Stimulated activated CD4-positive, alpha-beta T cell treated with anti-CD3 and anti-CD28 coated beads, Interleukin-1b, Interleukin-23, amount 100 ng/mL, for 1 hour (primary cell): ENCODE measurements at places on chromosomes 4 and X.

DNA sequence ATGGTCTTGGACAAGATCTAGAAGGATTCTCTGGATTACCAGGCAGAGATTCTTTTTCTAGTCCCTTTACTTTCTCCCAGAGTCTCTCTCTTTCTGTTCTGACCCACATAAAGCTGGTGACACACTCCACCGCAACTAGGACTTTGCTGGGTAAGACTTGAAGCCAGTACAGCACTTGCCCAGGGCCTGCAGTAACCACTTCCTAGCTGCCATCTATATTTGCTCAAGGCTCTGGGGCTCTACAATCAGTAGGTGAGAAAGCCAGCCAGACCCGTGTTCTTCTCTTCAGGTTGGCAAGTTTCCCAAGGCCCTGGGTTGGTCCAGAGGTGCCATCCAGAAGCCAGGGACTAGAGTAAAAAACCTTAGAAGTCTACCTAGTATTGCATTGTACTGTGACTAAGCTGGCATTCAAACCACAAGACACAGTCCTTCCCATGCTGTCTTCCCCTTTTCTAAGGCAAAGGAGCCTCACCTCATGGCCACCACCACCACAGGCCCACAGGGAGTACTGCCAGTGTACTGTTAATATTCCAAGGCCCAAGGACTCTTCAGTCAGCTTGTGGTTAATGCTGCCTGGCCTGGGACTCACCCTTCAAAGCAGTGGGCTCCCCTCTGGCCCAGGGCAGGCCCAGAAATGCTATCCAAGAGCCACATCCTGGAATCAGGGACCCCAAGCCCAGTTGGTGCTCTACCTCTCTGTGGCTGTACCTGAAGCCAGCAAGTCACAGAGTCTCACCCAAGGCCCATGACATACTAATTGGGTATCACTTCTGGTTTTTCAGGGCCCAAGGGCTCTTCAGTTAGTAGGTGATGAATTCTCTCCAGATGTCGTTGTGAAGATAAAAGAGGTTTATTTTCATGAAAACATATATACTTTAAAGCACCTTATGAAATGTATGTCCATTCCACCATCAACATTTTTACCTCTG lies 54.7 kb downstream of the CD38 start:
- no peak for DNase-seq

- DNase-seq = no peak
Observed at GRCh38 chrX:43735957-43736356, 79.9 kb downstream of the MAOA start.

DNA sequence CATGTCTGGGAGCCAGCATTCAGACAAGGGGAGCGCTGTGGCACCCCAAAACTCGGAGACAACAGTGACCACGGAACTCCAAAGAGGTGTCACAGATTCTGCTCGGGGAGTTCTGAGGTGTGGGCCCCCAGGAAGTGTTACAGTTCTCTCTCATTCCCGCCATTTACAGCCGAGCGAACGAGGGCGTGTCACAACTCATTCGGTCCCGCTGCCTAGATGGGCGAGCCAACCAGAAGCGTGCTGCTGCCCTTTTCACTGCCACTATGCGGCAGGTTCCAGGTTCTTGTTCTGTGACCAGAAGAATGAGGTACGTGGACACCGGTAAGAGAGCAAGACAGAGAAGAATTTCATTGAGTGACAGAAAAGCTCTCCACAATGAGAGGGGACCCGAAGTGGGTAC lies 1370.6 kb upstream of the AGA start:
- DNase-seq = no peak

DNA sequence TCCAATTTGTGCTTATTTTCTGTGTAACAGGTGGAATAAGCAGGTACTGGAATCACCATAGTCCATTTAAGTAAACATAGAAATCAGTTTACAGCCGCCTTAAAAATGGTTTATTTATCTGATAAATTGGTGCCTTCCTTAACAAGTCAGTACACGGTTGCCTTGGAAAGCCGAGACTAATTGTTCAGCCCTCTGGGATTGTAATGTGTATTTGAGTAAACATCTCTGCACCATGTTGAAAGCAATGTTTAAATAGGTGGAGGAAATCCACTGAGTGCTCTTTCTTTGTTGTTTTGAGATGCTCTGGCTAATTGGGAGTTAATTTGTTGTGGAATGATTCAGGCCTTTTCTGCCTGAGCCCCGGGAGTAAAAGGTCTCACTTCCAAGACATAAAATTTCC lies 45.7 kb upstream of the ADRA2C start:
- DNase-seq = no peak

- DNase-seq = no peak
Observed at GRCh38 chr4:7244331-7244665, 52.0 kb downstream of the SORCS2 start.

DNA sequence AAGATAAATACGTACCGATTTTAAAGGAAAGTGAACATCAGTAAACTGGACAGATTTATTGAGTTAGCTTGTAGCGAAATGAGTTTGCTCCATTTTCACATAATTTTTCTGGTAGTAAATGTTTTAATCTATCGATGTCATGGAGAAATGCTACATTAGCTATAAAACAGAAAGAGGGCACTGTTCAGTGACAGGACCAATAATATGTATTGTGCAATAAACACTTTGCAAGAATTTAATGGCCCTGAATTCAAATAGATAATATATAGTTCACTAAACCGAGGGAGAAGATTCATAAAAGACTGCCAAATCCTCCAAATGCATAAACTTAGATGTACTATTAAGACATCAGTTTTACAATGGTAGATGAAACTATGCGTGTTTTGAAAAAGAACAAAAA lies 516.3 kb downstream of the ADGRL3 start:
- DNase-seq = no peak

DNA sequence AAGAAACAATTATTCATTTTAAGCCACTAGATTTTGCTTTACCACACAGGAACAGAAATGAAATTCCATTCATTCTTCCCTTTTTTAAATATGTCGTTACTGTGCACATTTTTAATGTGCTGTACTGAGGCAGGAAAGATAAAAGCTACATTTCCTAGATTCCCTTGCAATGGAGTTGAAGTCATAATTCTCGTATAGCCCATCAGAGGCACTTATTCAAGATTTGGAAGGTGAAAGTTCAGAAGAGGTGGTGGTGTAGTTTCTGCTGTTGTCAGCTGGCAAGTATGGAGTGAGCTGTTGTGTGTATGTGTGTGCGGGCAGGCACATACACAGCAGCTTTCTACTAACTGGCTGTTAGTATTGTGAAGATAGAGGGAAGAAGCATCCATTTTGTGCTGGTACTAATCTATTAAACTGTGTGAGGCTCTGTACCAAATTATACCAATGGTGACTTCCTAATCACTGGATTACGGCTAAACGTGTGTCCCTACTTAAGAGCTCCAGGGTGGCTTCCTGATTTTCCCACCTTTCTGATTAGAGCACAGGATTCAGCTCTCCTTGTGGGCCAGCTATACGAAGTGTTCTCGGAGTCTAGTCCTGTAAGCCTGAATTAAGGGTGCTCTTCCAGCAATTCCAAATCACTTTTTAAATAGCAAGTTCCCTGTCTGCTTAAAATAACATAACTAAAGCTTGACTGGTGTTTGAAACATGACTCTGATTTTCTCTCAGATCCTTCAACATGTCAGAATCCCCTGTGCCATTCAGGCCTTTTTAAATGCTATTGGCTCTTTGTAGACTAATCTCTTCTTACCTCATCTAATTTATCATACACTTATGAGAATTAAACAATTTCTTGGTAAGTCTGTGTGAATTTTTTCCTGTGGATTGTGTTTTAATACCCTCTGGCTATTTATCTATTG lies 43.8 kb downstream of the PDS5A start:
- DNase-seq = no peak

GRCh38 chr4:57719456-57719855 lies 609.3 kb upstream of the IGFBP7 start:
- no peak for DNase-seq

DNA sequence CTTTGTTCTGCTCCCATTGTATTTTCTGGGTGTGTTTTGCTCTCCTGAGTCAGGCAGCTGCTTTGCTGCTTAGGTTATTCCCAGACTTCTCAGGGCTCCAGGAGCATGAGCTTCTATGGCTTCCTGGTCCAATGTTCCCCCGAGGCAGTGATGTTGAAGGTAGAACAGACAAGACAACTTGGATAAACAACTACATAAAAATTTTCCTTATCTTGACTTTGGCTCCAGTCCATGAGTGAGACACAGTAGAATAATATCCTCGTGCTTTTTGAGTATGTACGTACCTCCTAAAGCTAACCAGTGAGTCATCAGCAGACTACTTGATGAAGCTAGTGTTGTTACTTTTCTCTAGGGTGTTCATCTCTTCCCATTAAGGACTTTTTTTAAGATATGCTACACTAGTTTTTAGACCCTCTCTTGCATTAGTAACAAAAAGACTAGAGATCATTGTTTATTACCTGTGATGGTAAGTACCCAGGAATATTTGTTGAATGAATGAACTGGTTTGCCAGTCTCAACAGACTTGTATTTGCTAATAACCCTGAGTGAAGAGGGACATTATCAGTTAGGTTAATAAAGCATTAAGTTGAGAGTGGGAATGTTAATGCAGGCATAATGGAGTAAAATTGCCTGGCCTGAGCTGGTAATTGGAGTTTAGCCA lies 131.9 kb downstream of the FHIP1A start:
- DNase-seq = no peak

DNA sequence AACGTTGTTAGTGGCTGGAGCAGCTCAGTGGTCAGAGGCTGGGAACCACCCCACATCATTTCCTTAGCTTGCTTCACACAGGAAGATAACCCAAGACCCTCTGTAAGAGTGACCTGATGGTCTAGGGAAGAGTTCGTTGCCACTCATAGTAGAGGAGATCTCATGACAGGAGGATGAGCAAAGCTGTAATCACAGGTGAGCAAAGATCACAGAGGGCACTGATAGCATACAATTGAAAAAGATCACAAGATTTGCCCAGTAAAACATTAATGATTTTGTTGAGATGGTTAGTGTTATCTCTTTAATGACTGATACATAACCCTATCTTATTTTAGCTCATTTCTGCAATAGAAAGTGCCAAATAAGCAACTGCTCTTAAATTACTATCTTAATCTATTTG lies 44.1 kb downstream of the LARP7 start:
- DNase-seq = no peak

GRCh38 chr4:14592950-14593349 lies 409.3 kb upstream of the CPEB2 start:
- no peak for DNase-seq

GRCh38 chrX:119817130-119817690 lies 25.8 kb upstream of the RPL39 start:
- DNase-seq = no peak

- no peak for DNase-seq
Observed at GRCh38 chr4:2794486-2795299, 1.8 kb downstream of the SH3BP2 start.
